Mucosa of gallbladder (tissue), 1 donor: ENCODE measurements at places on chromosomes 7 and 10. TPM values are rescaled to one million over a fixed set of nuclear protein-coding genes. Genes with fewer than 3 reads are reported as not detected.

DNA sequence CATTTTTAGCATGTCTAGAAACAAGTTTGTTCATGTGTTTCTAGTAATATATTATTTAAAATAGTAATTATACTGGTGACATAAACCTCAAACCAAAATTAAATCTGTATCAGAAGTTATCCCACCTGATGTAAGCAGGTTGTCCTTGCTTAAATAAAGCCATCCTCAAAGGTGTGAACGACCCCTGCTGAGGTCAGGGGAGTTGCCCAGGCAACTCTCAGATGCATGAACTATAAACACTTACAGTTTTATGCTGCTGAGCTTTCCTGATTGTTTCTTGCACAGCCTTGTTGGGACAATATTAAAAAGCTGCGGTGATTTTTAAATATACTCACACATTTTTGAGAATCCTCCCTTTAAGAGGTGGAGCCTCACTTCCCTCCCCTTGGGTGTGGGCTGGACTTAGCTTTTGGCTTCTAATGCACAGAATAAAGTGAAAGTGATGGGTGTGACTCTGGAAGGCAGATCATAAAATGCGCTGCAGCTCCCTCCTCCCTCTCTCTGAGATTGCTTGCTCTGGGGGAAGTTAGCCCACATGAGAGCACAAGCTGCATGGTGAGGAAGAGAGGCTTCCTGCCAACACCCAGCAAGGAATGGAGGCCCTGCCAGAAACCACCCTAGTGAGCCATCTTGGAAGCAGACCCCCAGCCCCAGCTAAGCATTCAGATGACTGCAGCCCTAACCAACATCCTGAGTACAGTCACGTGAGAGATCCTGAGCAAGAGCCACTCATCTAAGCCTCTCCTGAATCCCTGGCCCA, 152.7 kb downstream of the SKIDA1 start:
- peak; percentile 16 for DNase-seq

DNA sequence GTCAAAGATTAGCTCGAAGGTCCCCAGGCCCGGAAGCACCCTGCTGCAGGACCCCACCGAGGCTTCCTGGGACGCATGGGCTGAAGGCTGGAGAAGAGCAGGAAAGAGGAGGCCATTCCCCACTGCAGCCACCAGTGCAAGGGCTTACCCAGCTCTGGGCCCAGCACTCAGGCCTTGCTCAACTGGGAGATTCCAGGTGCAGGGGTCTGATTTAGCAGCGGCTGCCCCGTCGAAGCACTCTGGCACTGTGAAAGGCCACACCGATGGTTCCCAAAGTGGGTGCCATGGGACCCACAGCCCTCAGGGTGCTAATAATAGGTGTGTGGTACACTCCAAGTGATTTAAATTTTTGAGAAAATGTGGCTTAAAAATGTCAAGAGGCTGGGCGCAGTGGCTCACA, 130.9 kb downstream of the OAT start:
- no peak for DNase-seq

DNA sequence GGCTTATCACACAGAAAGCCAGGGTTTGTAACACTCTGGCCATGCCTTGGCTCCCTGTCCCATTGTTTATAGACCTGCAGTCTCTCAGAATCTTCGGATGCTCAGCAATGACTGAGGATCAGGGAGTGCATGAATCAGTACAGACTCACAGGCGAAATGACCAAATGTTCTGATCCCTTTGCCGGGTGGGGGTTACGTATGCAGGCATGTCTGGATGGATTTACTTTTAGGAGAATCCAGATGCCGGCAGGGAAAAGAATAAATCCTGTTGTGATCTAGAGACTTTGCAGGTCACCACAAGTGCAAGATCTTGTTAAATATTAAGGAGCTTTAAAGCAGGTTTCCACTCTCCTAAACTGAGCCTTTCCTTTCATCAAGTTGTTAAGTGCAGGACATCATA, 149.5 kb downstream of the SFMBT2 start:
- no peak for DNase-seq

DNA sequence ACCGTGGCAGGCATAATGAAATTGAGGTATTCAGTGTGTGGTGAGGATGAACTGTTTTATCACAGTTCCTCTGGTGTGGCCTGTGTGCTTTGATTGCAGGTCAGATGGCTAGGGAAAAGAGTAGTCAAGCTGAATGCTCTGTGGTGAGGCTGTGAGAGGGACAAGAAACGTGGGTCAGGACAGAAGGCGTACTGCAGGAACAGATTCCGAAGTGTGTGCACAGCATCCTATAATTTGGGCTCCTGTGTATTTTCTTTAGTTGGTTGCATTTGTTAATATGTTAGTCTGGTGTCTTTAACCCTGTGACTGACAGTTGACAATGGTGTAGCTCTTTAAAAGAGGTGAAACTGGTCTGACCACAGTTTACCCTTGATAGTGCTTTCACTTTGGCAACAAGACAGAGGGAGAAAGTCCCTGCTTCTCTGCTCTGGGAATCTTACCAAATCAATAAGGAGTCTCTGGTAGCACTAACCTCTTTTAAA, 76.5 kb downstream of the AUTS2 start:
- peak; percentile 43 for DNase-seq

DNA sequence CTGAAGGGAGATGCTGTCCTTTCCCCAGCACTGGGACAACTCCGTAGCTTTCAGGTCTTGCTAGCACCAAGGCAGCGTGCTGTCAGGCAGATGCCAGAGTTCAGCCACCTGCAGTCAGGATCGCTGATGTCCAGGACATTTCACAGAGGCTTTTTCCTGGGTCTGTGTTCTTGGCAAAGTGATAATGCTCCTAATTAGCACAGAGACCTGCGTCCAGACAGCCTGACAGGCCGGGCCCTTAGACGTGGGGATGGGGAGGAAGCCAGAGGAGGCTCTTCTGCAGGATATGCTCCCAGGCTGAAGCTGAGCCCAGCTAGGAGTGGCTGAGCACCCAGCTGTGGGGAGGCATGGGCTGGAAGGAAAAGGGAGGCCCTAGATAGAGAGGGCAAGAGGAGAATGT, 82.5 kb upstream of the TBX20 start:
- DNase-seq: no peak

- no peak for DNase-seq
Measured at GRCh38 chr10:35398908-35399307, 62.6 kb downstream of the CCNY start.

DNA sequence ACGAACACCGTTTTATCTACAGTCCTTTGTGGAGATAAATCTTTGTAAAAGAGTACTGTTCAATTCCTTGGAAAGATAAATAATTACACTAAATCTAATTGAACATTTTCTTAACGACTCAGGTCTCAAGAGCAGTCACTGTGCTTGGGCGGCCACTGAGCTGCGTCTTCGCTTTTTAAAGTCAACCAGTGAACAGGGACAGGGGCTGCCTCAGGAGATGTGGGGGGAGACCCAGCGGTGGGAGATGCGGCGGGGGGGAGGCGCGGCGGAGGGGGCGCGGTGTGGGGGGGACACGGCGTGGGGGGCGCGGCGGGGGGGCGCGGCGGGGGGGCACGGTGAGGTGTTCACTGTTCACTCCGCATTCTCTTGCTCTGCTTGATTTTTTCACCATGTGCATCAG, 39.8 kb downstream of the CAMK2B start:
- DNase-seq: no peak

- no peak for DNase-seq
Measured at GRCh38 chr10:46224414-46224682, 62.4 kb upstream of the ANTXRL start.

GRCh38 chr7:33639552-33640197, 265.7 kb upstream of the BMPER start:
- DNase-seq: no peak

- DNase-seq: no peak
Measured at GRCh38 chr7:78329001-78329655, 530.6 kb downstream of the PHTF2 start.

GRCh38 chr7:7428806-7429205, 106.9 kb downstream of the COL28A1 start:
- DNase-seq: no peak

GRCh38 chr7:8217200-8218068, 44.5 kb downstream of the ICA1 start:
- DNase-seq: no peak

GRCh38 chr7:55534262-55534915, 37.9 kb downstream of the VOPP1 start:
- peak; percentile 36 for DNase-seq

DNA sequence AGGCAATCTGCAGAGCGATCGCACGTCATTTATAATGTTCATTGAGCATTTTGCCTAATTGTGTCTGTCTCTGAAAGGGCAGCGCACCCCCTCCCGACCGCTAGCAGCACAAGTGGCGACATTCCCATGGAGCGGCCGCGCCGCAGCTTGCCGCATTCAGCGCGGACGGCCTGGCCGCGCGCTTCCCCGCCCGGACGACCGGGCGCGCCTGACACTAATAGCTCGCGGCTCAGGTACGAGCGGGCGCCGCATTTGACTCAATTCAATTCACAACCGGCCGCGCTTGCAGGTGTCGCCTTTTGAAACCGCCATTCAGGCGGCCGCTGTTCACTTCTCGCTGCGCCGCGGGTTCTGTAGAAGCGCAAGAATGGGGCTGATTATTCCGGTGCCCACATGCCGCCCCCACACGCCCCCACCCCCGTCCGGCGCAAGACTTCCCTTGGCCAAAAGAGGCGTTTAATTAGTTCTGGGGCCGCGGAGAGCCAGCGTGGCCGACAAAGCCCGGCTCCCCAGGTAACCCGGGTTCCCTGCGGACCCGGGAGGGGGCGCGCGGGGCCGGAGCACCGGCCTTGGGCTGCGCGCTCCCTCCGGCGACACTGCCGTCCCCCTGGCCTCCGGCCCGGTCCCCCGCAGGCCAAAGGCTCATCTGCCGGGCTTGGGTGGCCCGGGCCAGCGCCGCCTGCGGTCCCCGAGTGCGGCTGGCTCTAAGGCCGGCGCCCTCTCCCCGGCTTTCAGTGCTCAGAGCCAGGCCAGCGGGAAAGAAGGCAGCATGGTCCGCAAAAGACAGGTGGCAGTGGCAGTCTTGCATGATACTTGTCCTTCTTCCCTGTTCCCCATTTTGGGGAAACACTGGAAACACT, 18.7 kb upstream of the PTF1A start:
- no peak for DNase-seq

DNA sequence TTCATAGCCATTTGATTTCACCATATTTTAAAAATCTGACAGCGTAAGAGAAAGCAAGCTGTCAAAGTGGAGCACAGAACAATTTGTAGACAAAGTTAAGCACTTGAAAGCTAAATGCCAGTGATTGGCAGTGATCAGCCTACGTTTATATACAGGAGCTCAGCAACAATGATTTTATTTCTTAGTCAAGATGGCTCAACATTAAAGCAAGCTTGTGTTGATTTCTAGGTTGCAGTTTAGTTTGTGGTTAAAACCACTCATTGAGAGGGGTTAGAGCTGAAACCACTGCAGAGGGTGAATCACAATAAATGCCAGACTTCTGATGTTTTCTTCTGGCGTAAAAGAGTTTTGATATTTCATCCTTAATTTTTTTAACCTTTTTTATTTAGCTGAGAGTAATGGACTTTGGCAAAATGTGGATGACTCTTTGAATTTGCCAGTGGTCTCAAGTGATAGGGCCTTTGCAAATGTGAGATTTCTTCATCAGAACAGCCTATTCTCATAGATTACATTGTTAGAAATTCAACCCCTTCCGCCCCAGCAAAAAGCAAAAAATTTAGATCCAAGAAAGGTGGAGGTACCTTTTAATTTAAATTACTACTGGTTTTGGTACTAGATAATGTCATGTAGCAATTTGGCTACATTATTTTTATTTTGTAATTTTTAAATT, 73.8 kb downstream of the SHOC2 start:
- DNase-seq: no peak

GRCh38 chr10:64484811-64485330, 963.7 kb downstream of the REEP3 start:
- no peak for DNase-seq

DNA sequence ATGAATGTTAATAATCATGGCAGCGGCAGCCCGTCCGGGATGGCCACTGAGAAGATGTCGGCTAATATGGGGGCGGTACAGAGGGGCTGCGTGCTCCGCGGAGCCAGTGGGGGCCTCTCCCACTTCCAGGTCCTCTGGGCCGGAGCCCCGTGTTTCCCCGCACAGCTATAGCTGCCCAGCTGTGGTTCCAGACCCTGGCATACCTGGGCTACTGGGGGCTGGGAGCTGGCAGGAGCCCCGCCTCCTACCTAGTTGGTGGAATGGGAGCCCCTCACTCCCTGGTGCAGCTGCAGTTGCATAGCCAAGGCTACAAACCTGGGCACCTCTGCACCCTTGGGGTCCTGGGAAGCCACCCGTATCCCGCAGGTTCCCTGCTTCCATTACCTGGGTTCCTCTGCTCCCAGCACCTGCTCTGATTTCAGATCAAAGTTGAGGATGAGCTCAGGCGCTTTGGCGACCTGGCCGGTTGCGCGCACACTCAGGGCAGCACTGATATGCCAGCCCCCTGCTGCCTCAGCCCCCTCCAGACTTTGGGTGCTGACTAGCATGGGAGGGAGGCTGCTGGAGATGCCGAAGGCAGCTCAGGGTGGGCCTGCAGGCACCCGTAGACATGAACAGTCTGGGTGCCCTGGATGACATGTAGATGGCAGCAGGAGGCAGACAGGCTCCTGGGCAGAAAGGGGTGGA, 236.5 kb upstream of the SEMA3D start:
- no peak for DNase-seq

GRCh38 chr10:6400331-6400730, 179.7 kb downstream of the PRKCQ start:
- no peak for DNase-seq

- peak; percentile 34 for DNase-seq
Measured at GRCh38 chr7:28533731-28534531, 121.6 kb downstream of the CREB5 start.

SPOCK2 gene
- 250 TPM for total RNA-seq

GSTO2 gene
- total RNA-seq: 17.2 TPM

OR13A1 gene
- total RNA-seq: not detected

TUBAL3 gene
- total RNA-seq: 0.49 TPM

COL17A1 gene
- total RNA-seq: 0.49 TPM

BAZ1B gene
- 50.7 TPM for total RNA-seq

CYP3A5 gene
- total RNA-seq: 223 TPM

SPDYE3 gene
- total RNA-seq: not detected

NAT16 gene
- total RNA-seq: not detected

ZCWPW1 gene
- total RNA-seq: 4.6 TPM

GHRHR gene
- total RNA-seq: 12.3 TPM

SGMS1 gene
- total RNA-seq: 36.9 TPM

ADCYAP1R1 gene
- total RNA-seq: 7.2 TPM

THSD7A gene
- 15.0 TPM for total RNA-seq
